ENCODE measurements at places on chromosomes 4 and X.

DNA sequence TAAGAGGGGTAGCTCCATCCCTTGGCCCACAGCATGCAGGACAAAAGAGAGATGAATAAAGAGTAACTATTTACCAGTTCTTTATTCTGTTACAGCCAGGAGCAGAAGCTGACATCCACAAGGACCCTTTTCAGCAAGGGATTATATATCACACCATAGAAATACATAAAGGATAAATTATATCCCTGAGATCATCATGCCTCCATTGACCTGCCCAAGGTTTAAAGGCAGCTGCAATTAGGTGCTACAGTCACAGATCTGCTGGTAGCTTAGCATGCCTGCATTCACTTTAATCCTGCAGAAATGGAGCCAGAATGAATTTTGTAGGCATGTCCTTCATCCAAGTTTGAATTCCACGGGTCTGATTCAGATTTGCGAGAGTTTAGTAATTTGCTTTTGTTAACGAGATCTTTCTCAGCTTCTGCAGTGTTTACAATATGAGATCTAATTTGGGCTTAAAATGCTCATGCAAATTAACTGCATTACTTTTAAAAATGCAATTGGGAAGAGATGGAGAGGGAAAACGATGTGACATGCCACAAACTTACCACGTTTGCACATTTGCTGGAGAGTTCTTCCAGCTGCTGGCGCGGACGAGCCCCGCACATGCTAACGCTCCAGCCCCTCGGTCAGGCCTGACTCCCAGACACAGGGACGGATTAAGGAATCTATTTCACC lies 327.0 kb upstream of the NOCT start:
- no peak for DNase-seq

GRCh38 chrX:3295731-3296130 lies 50.7 kb downstream of the MXRA5 start:
- DNase-seq: no peak

- no peak for DNase-seq
These were observed 52.6 kb downstream of the HPRT1 start for GRCh38 chrX:134512566-134512965.

- peak; percentile 81 for DNase-seq
These were observed 39.6 kb downstream of the CLCN3 start for GRCh38 chr4:169659716-169660670.

DNA sequence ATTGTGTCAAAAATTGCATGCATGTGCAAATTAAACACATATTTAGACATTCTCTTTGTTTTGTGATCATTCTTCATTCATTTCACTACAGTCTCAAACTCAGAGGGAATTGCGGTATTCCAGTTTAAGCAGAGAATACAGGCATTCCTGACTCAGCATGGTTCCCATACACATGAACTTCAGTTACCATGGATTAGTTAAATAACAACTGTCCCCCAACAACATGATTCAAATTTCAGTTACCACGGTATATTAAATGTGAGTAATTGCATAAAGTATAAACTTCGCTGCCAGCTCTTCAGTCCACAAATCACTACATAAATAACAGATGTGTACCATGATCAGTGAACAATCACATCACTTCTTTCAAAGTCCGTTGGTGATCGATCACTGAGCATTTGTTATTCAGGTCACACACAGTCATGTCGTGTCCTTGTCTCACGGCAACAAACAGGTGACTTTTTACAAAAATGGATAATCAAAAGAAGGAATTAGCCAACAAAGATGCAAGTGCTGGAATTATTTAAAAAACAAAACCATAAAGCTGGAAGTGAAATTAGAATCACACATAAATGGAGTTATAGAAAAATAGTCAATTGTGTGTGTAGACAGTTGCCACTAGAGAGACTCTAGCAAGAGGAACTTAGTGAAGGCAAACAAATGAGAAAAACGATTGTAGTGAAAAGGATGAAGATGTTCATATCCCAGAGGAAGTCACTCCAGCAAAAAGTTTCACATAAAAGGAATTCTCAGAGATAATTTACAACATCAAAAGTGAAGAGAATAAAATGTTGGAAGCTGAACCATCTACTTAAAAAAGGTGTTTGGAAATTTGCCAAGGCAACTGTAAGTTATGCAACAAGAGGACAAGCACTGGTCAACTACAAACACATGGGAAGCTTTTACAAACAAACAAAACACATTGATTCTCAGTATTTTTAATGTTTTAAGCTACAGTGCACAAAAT lies 138.6 kb upstream of the SMARCAD1 start:
- DNase-seq: no peak

- DNase-seq: no peak
These were observed 393.8 kb downstream of the INPP4B start for GRCh38 chr4:142452161-142452855.

GRCh38 chr4:97104006-97104405 lies 1039.3 kb downstream of the STPG2 start:
- DNase-seq: no peak

- no peak for DNase-seq
These were observed 51.5 kb downstream of the SLC2A9 start for GRCh38 chr4:9969526-9970398.

- no peak for DNase-seq
These were observed 72.0 kb upstream of the NDUFC1 start for GRCh38 chr4:139374251-139374650.

DNA sequence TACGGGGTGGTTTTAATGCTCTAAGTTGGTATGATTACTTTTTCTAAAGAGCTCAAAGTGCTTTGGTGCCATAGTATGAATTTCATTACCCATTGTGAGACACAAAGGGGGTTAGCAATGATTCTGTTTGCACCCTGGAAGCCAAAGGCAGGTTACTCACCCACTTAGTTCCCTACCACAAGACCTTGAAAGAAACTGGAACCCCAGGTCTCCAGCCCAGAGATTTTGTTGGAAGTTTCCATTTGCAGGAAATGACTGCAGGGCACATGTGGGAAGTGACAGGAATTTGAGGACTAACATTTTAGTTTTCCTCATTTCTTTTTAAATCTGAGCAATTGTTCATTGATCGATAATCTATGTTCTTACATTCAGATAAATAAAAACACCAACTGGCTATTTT lies 1.8 kb upstream of the HS3ST1 start:
- DNase-seq: no peak

GRCh38 chr4:102519925-102520324 lies 18.8 kb downstream of the NFKB1 start:
- no peak for DNase-seq

GRCh38 chrX:79412972-79413371 lies 45.8 kb upstream of the ITM2A start:
- DNase-seq: no peak

DNA sequence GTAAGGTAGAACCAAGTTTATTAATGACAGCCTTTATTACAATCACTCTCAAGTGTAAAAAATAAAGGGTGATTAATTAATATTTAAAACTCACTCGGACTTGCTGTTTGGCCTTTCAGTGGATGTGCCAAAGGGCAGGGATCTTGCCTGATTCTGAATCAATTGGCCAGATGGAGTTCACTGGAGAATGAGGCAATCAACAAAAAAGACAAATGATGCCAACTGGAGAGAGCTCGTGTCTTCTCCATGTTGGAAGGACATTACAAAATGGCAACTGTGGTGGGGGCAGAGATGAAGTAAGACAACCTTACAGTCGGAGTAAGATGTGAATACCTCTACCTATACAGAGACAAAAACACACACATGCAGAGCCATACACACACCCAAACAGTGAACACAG lies 188.0 kb downstream of the TSPAN5 start:
- no peak for DNase-seq

GRCh38 chr4:160202802-160203201 lies 1099.9 kb downstream of the RAPGEF2 start:
- DNase-seq: no peak

GRCh38 chr4:94892051-94892450 lies 134.3 kb downstream of the BMPR1B start:
- DNase-seq: no peak

DNA sequence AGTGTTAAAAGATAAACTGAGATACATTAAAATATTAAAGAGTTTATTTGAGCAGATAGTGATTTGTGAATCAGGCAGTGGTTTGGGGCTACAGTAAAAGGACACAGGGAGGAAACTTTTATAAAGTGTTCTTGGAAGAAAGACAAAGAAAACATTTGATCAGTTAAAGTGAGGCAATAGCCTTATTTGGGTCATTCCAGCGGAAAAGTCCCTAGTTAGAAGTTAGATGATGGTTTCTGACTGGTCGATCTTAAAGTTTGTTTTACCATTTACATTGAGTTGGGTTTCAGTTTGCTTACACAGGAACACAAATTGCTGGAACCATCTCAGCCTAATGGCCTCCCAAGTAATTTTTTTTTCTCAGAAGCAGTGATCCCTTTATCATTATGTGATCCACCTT lies 69.7 kb downstream of the PPP1R2C start:
- no peak for DNase-seq

- DNase-seq: no peak
These were observed 167.5 kb upstream of the FRMPD4 start for GRCh38 chrX:11970578-11971359.

DNA sequence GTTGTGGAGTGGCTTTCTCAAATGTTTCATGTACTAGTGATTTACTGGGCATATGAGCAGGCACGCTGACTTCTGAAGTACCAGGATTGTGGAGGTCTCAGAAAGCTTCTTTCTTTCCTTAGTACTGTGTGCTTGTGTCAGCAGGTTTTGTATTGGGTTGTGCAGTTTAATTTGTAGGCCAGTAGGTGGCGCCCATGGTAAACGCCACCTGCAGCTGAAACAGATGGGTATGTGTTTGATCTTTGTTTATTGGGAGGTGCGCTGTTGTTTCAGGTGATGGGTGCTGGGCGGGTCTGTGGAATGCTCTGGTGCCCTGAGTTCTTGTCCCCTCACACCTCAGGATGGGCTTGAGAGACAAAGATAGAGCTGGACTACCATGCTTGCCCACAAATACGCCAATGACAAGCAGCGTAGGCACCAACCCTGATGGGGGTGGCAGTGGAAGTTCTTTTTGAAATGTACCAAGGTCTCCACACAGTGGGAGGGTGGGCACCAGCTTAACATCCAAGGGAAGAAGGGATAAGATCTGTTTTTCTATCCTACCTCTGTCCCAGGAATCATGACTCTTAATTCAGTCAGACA lies 141.5 kb downstream of the RPS6KA6 start:
- no peak for DNase-seq

DNA sequence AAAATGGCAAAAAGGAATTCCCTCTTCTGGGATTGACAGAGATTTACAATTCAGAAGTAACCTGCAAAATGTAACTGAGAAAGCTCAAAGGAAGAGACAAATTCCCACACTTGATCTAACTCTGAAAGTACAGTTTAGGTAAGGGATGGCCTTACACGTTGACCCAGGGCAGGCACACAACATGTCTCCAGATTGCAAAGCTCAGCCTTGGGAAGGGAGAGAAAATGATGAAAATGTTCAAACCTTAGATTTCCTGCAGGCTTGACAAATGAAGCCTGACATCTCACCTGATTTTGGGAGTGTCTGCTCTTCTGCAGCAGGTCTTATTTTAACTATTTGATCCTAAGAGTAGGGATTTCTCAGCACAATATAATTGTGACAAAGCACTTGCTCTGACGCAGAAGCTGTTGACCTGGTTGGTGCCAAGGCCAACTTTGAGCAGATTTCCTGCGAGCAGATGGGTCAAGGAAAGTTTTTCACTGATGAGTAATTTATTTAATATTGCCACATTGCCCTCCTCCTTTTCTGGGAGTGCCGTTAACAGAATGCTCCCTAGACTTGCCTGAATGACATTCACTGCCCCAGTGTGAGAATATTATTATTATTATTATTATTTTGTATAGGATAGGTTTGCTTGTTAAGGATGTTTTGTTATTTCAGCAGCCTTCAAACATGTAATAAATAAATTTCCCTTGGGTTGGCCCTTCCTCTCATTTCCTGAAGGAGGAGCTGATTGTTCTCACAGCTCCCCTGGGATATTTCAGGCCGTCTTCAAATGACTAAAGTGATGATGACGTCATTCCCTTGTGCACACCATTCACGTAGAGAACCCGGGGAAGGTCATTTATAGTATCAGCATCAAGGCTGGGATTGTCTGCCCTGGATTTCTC lies 157.1 kb downstream of the VEGFC start:
- DNase-seq: no peak

- no peak for DNase-seq
These were observed 62.9 kb downstream of the LRP2BP start for GRCh38 chr4:185332575-185333464.

- no peak for DNase-seq
These were observed 21.9 kb downstream of the CNOT6L start for GRCh38 chr4:77797239-77797638.

GRCh38 chr4:165931741-165932140 lies 58.7 kb downstream of the TLL1 start:
- DNase-seq: no peak

DNA sequence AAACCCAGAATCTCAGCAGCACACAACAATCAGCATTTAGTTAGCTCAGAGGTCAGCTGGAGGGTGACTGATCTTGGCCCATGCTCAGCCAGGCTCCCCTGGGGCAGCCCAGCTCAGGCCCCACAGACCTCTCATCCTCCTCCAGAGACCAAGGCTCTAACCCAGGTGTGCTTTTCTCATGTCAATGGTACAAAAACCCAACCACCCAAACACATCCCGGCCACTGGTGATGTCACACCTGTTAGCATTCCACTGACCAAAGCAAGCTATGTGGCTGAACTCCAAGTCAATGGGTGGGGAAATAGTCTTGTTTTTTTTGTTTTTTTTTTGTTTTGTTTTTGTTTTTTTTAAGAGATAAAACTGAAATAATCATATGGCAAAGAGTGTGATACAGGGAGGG lies 77.5 kb downstream of the CYTL1 start:
- no peak for DNase-seq

DNA sequence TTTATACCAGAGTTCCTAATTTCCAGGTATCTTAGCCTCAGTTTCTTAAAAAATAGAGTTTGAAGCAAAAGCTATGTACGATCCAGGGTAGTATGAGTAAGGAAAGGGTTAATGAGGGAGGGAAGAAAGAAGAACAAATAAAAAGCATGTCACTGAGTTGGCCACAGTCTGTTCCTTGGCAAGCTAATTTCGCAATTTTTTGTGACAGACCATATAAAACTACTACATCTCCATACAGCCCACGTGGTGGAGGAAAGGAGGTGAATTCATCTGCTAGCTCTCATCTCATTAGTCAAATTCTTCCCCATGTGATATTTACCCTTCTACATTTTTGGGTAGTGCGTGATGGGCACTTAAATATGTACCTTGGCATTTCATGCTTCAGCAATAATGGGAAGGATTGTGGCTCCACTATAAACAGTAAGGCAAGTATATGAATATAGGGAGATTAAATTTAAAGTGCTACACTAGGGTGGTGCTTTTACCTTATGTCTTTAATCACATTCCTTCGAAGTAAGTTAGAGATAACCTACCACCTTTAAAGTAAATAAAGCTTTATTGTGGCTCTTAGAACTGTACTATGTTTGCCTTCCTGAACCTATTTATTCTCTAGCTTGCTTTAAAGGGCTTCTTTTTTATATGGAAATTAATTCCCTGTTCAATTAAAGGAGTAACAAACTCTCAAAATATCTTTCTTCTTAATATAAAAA lies 102.1 kb upstream of the VAMP7 start:
- DNase-seq: no peak

DNA sequence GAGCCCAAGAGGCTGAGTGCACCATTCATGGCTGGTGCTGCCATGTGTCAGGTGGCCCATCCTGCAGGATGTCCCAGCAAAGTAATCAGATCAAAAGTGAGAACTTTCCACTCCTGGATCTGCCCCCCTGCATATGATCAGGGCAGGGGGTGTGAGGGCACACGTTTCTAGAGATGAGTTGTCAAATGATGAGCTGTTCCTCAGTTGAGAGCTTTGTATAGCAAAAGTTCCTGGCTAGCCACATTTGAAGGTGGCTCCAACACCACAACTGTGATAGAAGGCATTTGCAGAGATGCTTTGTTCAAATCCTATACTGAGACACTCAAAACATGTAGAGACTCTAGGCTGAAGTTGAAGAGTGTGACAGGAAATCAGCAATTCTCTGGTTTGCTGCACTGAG lies 501.8 kb downstream of the BCOR start:
- no peak for DNase-seq
